Activated CD4-positive, alpha-beta T cell treated with anti-CD3 and anti-CD28 coated beads for 4 hours (primary cell): ENCODE measurements at places on chromosomes 11 and 22.

DNA sequence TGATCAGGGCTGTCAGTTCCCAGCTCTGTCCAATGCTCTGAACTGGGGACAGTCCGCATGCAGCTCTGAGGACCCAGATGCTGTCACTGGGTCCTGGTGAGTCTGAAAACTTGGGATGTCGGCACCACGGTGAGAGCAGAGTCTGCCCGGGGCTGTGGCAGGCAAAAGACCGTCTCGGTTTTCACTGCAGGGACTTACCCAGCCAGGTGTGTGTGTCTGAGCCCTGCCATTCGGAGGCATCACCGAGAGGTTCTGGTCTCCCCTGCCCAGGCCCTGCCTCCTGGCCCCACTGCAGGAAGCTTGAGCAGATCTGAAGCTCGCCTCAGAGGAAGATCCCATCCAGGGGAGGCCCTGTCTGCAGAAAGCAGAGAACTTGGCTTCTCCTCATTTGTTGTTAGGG lies 5.2 kb downstream of the TP53AIP1 start:
- no peak for DNase-seq

GRCh38 chr22:30423301-30423958 lies 2.1 kb upstream of the MTFP1 start:
- peak; percentile 56 for DNase-seq

GRCh38 chr22:41216984-41217383 lies 11.9 kb downstream of the L3MBTL2 start:
- DNase-seq, result no peak

DNA sequence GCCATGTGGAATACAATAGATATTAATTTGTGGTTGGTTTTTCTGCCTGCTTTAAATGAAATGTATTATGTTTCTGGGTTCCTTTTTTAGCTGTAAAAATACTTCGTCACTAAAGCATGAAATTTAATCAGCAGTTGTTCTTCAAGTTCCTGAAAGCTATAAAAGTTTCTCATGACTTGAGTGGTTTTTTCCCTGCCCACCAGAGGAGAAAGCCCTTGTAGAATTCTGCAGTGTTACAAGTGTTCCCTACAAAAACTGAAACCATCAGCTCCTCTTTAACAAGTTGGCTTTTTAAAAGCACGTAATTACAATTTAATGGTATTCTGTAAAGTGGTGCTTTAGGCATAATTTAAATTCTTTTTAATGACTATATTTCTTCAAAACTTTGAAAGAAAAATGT lies 56.2 kb downstream of the PANX1 start:
- no peak for DNase-seq

DNA sequence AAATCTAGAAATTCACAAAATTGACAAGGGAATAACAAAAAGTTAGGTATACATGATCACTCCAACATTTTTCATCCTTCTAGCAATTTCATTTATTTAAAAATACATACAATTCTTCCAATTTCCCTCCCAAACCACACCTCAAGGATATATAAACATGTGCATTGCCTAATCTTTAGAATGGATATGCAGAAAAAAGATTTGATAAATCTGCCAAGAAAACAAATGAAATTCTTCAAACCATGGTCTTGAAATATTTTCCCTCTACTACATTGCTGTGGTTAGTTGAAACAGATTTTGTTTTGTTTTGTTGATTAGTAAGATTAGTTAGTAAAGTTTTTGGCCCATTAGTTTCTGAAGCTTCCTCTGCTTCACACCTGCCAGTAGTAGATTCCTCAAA lies 703.3 kb upstream of the CCDC179 start:
- DNase-seq, result no peak

- DNase-seq, result no peak
Observed at GRCh38 chr22:24216541-24217209, 28.2 kb downstream of the GGT5 start.

DNA sequence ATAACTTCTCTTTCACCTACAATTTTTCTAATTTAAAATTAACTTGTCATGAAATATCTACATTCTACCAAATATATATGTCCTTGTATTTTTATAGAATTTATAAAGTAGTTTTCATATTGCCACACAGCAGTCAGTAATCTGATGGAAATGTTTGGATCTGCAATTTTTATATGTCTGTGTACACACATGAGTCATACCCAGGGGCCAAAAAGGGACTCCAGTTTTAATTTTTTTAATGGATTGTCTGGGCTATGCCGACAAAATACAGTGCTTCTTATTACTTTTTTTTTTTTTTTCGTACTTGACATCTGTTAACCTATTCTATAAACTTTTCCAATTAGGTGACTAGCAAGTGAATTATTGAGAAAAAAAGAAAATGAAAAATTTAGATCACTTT lies 6.3 kb downstream of the GUCY1A2 start:
- no peak for DNase-seq

- no peak for DNase-seq
Observed at GRCh38 chr11:65412271-65413076, 10.1 kb upstream of the NEAT1 start.

DNA sequence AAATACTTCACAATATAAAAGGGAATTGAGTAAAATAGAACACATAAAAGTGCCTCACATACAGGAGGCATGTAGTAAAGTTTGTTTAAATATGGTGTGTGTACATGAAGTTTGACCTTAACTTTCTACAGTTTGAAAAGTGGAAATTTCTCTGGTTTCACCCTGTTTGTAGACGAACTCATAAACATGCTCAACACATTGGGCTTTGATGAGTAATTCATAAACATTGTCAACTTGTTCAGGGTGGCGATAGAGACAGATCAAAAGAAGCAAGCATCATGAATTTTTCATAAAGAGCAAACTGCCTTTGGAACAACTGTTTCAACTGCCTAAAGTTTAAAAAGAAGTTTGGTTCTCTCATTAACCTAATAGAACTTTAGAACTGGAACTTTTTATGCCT lies 9.1 kb downstream of the SLN start:
- no peak for DNase-seq

GRCh38 chr11:45000918-45001317 lies 50.2 kb upstream of the TP53I11 start:
- no peak for DNase-seq

GRCh38 chr22:22955866-22956535 lies 68.4 kb downstream of the IGLL5 start:
- peak; percentile 59 for DNase-seq

DNA sequence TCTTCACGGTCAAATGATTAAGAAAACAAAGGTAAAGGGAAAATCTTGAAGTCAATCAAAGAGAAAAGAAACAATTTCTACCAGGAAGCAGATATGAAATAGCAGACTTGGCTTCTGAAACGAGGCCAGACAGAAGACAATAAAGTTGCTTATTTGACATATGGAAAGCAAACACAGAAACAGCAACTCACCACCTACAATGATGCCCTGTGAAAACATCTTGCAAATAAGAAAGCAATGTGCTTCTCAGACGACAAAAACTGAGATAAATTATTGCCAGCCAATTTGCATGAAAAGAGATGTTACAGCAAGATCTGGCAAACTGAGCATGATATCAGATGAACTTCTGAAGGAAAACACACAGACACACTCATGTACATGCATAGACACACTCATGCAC lies 45.9 kb upstream of the CTSC start:
- no peak for DNase-seq

GRCh38 chr22:19903031-19903430 lies 38.5 kb upstream of the COMT start:
- no peak for DNase-seq

DNA sequence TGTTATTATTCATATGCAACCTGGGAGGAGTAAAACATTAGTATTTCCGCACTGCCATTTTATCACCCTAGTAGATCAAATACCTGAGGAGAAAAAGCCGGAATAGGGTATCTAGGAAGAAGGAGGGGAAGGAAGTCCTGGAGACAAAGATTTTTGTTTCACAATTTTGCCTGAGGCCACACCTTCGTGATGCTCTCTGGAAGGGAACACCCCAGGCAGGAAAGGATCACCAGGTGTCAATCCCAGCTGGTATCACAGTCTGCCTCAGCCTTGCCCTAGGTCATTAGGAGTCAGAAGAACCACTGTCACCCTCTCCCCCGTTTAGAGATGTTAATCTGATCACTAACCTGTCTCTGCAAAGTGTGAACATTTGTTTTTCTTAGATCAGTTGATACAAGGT lies 35.4 kb upstream of the IGSF9B start:
- DNase-seq, result no peak

DNA sequence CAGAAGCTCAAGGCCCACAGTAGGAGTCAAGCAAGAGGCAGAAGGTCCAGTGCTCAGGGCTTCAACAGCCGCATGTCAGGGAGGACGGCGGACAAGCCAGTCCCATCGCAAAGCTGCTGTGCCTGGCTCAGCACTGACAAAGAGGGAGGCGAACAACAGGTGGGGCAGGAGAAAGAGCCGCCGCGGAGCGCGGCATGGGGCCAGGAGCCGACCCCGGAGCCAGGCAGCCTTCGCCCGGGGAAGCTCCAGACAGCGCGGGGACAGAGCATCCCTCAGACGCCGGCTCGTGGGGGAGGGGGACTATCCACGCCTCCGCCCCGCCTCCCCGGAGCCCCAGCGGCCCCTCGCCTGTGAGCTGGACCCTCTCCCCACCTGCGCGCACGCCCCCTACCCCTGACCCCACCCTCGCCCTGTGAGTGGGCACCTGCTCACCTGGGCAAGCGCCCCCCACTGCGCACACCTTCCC lies 369 bp downstream of the DHCR7 start:
- peak; percentile 32 for DNase-seq

DNA sequence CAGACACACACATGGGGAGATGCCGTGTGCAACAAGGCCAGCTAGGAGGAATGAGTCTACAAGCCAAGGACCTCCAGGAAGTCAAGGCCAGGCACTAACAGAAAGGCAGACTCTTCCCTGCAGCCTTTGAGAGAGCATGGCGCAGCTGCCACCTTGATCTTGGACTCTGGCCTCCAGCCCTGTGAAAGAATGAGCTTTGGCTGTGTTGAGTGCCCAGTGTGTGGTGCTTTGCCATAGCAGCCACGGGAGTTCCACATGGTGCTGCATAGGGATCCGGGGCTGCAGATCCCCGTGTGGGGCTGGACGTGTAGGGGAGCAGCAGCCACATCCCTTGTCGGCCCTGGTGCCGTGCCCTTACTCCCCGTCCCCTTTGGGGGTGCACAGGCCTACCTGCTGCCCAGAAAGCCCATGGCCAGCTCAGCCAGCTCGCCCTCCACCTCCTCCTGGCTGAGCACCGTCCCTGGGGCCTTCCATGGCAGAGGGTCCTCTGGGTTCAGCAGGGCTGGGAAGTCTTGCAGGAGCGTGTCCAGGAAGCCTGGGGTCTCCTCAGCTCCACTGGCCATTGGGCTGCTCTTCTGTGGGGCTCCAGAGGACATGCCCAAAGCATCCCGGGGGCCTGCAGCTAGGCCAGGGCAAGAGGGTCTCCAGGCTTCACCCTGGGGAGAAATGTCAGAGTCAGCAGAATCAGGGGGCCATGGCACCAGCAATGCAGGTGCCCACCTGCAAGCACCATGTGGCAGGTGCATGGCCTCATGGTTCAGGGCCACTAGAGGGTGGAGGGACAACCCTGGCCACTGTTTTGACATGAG lies 7.0 kb downstream of the PPM1F start:
- no peak for DNase-seq

DNA sequence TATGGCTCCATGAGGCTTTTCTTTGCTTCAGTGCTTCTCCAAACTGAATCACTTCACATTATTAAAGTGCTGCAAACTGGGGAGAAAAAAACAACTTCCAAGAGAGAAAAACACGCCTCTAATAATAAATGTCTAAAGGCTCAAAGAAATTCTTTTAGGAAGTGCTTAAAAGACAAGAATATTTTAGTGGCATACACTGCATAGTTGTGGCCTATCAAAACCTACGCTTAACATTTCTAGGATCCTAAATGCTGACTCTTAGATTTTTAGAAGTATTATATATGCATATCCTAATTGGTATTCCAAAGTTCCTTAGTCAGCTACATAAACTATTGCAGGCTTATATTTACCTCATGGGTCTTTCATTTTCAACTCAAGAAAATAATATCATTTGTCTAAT lies 879.0 kb upstream of the CCDC90B start:
- DNase-seq, result no peak

DNA sequence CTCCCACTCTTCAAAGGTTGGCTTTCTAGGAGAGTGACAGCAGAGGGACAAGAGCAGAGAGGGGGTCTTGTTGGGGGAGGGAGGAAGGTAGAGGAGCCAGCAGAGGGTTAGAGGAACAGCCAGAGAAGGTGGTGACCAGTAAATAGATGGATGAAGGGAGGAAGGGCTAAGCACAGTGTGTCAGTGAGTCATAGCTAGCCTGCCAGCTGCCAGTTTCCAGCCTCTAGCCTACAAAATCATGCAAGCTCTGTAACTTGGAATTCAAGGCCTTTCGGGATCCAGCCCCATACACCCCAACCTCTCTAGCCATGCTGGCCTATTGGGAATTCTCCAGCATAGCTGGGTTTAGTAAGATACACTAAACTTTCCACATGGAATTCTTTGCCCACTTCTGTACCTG lies 147.4 kb upstream of the TEAD1 start:
- no peak for DNase-seq
